ENCODE measurements at places on chromosomes 2 and 18.
A peak's percentile ranks its signal among the peaks of the same experiment; 100 is the strongest.

GRCh38 chr2:10385501-10385900 is 62.6 kb downstream of the ODC1 start:
- no peak for DNase-seq

DNA sequence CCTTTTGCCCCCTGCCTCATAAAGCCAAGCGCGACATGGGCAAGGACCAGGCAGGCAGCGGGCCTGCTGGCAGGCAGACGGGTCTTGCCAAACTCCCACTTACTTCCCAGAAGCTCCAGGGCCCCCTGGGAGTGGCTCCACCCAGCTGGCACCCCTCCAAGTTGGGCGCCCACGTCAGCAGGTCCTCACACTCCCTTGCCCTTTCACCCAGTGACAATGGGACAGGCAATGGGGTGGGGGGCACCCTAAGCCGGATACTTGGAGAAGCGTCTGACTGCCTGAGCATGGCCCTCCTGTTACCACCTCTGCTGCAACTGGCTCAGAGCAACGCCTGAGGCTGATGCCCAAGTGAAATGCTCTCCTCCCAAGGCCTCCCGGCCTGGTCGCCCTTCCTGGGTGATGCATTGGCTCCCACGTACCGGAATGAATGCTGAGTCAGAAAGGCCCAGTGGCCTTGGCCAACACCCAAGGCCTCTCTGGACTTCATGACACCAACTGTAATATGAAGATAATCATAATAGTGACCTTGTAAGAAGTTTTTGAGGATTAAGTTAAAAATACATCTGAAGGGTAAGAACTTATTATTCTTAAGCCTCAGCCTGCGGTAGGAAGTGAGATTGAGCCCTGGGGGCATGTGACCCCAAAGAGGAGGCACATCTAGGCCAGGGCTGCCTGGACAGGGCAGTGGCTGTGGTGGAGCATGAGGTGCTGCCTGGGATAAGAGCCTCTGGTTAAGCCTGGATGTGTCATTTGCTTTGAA is 31.6 kb downstream of the KCNK3 start:
- DNase-seq, result no peak

- DNase-seq, result no peak
Observed at GRCh38 chr2:134588556-134588955, 130.2 kb downstream of the TMEM163 start.

GRCh38 chr2:41869542-41870264 is 178.1 kb upstream of the PKDCC start:
- DNase-seq, result peak; percentile 11

DNA sequence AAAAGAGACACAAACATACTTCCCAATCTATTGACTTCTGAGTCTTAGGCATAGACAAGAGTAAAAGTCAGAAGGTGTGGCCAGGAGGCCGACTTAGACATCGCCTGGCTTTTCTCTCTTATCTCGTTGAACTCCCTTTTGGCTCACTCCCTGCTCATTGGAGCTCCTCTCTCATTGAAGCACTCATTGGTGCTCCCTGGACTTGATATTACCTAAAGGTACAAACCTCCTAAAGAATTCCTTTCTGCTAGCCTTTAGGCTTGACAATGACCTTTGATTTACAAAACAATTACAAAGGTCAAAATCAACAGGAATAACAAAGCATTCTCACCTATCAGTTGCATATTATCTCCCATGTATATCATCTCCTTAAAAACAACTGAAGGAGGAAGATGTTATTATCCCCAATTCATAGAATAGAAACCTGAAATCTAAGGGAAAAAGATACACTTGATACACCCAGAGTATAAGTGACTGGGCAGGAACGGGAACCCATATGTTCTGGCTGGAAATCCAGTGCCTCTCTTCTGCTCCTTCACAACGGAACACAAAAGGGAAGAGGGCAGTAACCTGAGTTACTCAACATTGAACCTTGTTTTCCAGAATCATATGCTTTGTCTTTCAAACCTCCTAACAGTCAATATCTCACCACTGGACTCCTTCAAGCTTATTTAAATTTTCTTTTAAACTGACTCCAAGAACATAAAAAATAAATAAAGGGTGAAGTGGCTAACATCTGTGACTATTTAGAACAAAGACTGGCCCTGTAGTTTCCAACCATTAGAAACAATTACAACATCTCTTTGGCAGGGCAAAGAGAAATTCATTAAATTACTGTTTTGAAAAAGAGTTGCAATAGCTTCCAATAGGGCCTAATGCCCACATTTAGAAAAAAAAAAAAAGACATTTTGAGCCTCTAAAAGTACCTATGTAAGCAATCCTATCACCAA is 1247.9 kb downstream of the LRP1B start:
- no peak for DNase-seq

- no peak for DNase-seq
Observed at GRCh38 chr2:241668839-241669238, 17.8 kb downstream of the DTYMK start.

- no peak for DNase-seq
Observed at GRCh38 chr2:15973481-15974401, 33.4 kb downstream of the MYCN start.

DNA sequence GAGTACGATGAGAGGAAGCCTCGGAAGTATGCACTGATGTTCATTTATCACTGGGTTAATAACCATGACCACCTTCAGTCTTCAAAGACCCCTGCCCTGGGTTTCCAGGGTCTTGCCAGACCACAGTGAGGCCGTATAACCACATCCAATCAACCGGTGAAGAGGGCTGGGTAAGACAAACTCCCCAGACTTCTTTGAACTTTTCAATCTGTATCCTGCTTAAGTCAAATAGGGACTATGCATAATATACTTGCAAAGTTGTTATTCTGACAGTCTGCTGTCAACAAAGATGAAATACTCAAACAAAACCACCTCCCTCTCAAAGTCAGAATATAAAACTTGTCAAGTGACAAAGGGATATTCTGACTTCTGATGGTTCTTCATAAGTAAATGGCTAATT is 54.0 kb downstream of the KLF7 start:
- no peak for DNase-seq

- no peak for DNase-seq
Observed at GRCh38 chr2:236970656-236971010, 115.1 kb upstream of the COPS8 start.

- no peak for DNase-seq
Observed at GRCh38 chr18:9827793-9828505, 57.8 kb upstream of the TXNDC2 start.

- DNase-seq, result no peak
Observed at GRCh38 chr18:11891737-11892136, 16.4 kb downstream of the MPPE1 start.

DNA sequence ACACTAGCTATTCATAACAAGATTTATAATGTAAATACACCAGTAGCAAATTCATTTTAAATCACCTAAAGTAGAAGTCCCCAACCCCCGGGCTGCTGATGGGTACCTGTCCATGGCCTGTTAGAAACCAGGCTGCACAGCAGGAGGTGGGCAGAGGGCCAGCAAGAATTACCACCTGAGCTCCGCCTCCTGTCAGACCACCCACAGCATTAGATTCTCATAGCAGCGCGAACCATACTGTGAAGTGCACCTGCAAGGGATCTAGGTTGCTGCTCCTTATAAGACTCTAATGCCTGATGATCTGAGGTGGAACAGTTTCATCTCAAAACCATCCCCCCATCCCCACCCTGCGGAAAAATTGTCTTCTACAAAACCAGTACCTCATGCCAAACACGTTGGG is 71.3 kb downstream of the KANSL1L start:
- no peak for DNase-seq

DNA sequence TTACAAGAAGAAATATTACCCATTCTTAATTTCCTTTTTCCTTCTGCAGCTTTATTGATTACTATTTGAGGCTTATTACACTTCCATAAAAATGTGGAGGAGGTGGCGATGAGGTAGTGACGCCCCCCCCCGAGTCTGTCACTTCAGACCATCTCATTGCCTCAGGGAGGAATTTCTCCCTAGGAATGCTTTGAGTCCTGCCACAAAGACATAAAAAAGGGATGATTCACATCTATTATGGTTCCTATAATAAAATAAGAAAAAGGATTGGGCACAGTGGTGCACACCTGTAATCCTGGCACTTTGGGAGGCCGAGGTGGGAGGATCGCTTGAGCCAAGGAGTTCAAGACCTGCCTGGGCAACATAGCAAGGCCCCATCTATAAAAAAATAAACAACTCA is 93.7 kb downstream of the AOX1 start:
- no peak for DNase-seq

DNA sequence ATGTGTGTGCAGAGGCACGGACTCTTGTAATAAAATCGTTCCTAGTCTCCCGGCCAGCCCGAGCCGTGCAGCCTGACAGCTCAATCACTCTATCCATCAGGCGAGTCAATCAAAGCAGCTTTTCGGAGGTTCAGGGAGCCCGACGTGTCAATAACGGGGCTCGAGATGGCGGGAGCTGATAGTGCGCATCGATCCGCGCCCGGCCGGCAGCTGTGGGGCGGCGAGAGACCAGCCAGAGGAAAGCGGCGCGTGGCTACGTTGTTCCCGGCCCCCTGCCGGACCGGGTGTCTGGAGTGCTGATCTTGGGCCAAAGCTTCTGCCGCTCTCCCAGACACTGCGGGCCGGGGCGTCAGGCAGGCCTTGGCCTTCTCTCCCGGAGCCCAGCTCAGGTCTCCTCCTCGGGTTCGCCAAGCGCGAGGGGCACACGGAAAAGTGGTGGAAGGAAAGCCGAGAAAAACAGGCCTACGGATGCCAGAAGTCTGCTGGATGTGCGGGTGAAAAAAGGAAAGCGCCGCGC is 2.4 kb downstream of the EN1 start:
- DNase-seq, result no peak

- no peak for DNase-seq
Observed at GRCh38 chr2:67877301-67877700, 185.5 kb downstream of the C1D start.

- no peak for DNase-seq
Observed at GRCh38 chr2:73939419-73939818, 12.7 kb downstream of the DGUOK start.

GRCh38 chr2:157497638-157498314 is 53.9 kb upstream of the CYTIP start:
- no peak for DNase-seq

DNA sequence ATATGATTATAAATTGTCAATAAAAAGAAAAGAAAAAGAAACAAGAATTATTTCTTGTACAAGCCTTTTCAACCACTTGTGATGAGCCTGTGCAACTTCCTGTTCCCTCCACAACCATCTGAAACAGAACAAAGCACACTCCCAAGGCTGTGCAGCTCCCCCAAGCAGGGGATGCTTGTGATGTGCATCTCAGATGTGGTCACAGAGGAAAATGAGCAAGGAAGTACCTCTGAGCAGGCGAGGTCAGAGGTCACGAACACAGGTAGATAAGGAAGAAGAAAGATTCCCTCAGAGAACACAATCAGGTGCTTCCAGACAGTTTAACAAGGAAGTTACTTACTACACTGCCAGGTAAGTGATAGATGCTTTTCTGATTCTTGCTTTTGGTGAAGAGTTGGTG is 274.8 kb upstream of the SLC39A10 start:
- DNase-seq, result no peak

GRCh38 chr18:33711514-33711913 is 133.5 kb downstream of the ASXL3 start:
- DNase-seq, result no peak

DNA sequence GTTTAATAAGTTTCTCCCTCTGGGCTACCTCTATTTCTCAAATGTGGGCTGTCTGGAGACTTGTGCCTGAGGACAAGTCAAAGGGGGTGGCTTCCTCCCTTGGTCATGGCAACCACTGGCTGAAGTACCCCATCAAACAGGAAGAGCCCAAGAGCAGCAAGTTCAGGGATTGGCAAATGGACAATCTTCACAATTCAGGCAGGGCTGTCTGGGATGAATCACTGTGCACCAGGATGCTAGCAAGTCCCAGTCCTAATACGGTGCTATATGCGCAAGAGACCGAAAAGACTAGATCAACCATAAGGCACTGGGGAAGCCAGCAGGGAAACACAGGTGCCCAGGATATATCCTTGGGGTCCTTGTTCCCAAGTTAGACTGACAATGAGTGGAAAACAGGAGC is 75.5 kb downstream of the ANTXR1 start:
- DNase-seq, result no peak

GRCh38 chr18:1916869-1917523 is 654.3 kb downstream of the METTL4 start:
- DNase-seq, result no peak

- no peak for DNase-seq
Observed at GRCh38 chr2:156340377-156340776, 7.9 kb upstream of the NR4A2 start.

- no peak for DNase-seq
Observed at GRCh38 chr2:174603280-174603679, 5.7 kb upstream of the WIPF1 start.

- DNase-seq, result no peak
Observed at GRCh38 chr2:176582990-176583481, 313.8 kb downstream of the MTX2 start.

GRCh38 chr2:239064891-239065290 is 217.0 kb downstream of the TWIST2 start:
- no peak for DNase-seq

DNA sequence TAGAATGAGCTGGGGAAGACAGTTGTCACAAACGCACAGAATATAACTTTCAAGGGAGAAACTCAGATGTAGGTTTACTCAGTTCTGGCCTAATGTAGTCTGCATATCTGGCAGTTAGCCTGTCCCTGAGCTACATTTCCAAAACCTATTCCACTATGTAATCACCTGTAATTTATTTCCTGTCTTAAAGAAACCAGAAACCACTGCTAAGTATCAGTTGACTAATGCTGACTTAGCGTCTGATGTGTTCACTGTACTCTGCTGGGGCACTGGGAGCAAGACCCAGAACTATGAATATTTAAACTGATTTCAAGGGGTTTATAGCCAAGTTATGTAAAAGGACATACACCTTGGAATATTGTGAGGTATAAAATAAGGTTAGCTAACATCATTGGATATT is 1995.2 kb upstream of the PIK3C3 start:
- DNase-seq, result no peak

DNA sequence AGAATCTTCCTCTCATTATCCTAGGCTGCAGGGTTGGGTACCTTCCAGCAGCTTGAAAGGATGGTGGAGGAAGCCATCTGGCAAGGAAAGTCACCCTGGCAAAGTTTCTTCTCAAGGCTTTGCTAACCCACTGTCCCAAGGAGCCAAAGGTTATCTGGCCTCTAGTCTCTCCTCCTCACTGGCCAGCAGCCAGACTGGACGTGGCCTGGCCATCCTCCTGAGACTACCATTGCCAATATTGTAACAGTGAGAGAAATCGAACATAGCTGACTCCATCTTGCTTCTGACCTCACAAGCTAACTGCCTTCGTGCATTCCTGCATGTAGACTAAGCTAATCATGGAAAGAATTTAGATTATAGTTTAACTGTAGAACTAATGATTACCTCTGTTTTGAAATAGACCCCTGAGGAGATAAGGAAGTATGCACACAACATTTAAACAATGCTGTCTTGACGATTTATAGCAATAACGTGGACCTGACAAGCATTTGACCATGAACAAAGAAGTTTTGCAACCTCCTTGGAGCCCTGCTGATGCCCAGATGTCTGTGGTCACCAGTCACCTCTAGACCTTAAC is 7.8 kb upstream of the ANXA4 start:
- no peak for DNase-seq
